ENCODE measurements at places on chromosomes 6 and 20.

DNA sequence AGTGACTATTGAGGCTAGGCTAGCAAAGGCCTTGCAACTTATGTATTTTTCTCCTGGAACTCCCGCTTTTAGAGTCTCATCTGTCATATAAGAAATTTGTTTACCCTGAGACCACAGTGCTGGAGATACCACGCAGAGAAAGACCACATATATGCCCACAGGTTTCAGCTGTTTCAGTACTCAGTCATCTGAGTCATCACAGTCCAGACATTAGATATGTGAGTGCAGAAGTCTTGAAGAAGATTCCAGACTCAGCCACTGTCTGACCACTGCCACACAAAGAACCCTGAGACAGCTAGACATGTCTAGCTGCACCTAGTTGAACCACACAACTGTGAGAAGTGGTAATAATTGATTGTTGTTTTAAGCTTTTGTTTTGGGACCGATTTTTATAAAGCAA lies 648.3 kb downstream of the EPM2A start:
- DNase-seq, result no peak

GRCh38 chr20:35796571-35796970 lies 24.8 kb downstream of the PHF20 start:
- no peak for DNase-seq

GRCh38 chr20:58656831-58657230 lies 5.7 kb downstream of the STX16 start:
- no peak for DNase-seq

GRCh38 chr6:20334334-20334733 lies 67.3 kb upstream of the E2F3 start:
- DNase-seq, result no peak

DNA sequence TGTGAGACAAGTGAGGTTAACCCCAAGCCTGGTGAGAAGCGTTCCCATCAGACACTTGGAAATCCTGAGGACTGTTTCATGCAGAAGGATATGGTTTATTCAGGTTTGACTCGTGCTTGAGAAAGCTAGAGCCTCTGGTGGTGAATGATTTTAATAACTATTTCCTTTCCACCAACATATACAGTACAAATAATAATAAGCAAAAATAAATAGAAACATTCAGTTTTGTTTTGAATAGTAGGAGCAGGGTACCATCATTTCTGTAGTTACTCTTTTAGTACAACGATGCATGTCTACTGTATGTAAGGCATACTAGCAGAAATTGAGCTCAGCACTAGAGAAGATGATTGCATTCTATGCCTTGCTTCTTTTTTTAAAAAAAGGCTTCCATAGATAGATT lies 33.5 kb downstream of the PLG start:
- no peak for DNase-seq

DNA sequence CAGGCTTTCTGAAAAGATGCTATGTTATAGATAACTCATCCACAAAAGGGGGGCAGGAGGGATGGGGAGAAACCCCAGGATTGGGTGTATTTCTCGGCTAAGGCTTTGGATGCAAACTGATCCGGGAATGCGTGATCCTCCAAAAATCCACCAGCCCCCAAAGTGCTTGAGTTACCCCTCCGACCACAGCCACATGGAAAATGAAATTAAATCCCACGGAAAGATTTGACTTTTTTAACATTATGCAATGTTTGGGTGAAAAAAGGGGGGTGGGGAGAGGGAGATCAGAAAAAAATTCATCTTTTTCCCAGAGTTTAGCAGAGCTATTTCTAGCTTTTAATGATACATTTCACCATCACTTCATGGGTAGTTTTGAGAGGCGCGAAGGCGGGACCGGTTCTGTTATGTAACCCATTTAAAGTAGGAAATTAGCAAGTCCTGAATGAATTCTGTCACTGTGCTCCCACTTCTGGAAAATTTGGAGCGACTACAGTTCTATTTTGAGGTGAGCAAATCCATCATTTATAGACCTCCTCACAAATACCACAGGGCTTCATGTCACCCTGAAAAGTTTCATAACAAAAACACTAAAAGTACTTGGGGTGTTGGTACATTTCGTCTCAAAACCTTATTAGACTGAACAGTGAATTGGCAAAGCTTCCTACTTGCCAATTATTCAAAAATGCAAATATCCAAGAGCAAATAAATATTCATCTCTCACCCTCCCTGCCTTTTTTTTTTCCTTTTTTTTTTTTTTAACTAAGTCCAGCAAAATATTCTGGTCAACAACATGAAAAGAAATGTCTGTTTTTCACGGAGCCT lies 51.9 kb upstream of the NFATC2 start:
- DNase-seq, result no peak

GRCh38 chr6:144335311-144335861 lies 50.3 kb downstream of the UTRN start:
- DNase-seq, result no peak

GRCh38 chr6:165167311-165167710 lies 142.1 kb downstream of the C6orf118 start:
- no peak for DNase-seq

GRCh38 chr20:38180781-38181180 lies 15.7 kb upstream of the TGM2 start:
- DNase-seq, result no peak

GRCh38 chr6:118709859-118710350 lies 58.5 kb upstream of the CEP85L start:
- DNase-seq, result peak; percentile 64

GRCh38 chr20:58374027-58374850 lies 14.8 kb upstream of the VAPB start:
- DNase-seq, result no peak

DNA sequence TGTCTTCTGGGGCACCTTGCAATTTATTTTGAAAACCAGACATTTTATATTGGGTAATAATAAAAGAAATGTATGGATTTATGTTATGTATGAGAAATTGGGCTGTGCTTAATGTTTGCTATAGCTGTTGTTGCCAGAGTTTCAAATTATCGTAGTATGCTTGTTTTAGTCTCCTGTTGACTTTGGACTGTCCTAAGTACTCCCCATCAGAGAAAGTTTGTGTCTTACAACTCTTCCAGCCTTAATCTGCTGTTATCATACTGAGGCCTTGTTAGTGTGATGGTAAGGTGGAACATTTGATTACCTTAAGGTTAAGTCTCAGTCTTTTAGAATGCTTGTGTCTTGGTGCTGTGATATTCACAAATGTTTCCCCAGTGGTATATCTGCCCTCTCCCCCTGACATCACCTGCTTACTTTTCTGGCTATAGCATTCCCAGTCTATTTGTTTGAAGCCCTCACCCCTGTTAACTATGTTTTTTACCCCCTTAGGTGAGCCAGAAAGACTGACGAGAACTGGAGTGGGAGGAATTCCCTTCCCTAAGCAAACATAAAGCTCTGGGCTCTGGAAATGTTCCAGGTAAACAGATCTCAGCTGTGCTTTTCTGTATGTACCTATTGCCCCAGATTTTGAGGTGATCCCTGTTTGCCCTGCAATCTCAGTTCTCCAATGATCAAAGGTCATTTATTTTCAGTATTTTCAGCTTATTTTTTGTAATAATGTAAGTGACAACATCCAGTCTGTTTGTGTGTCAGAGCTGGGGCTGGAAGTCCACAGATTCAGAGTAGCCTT lies 581.1 kb upstream of the CITED2 start:
- DNase-seq, result no peak

DNA sequence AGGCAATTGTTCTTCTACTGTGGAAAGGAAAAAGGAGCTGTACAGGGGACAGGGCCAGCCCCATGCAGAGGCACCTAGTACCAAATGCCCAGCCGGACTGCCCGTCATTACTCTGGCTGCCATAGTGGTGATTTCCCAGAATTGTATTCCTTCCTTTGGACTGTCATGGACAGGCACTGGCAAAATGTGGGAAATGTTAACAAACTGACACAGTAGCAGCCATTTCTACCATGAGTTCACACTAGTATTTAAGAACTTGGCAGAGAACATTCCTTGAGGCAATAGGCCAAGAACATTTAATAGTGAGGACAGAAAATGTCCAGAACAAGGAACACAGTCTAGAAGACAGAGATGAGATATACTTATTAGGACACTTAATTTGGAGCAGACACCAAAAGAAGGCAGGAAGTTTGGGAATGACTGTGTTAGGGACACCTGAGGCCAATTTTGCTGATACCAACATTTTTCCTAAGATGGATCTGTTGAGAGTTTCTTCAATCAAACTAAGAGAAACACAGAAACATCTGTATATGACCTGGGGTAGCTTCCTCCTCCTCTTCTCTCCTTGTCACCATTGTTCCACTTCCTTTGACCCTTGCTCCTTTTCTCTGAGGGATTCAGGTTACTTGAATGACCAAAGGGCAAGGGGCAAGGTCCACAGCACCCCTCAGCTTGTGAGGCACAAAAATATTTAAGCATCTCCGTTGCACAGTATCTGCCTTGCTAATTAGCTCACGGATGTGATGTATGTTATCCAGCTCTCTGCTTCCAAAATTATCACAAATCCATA lies 14.9 kb downstream of the ADTRP start:
- no peak for DNase-seq

- DNase-seq, result no peak
These were observed 71.6 kb upstream of the LGSN start for GRCh38 chr6:63391203-63391970.

- DNase-seq, result no peak
These were observed 36.9 kb downstream of the STK38 start for GRCh38 chr6:36510365-36510764.

GRCh38 chr6:4057036-4057435 lies 21.9 kb downstream of the FAM217A start:
- DNase-seq, result no peak

GRCh38 chr6:133456944-133457343 lies 215.8 kb downstream of the EYA4 start:
- no peak for DNase-seq

DNA sequence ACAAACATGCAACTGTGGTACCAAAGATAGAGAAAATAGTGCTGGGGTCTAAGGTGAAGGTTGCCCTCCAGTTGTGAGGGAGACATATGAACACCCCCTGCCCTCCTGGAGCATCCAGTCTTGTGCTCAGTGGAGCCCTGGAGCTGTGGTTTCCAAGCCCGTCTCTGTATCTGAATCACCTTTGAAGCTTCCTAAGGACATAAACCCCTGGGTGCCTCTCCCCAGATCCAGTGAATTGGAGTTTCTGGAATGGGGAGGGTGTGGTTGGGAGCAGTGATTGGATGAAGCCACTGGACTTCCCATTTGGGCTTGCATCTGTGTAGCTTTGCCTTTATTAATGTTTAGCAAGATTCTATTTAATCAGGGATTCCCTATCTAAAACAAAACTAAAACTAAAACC lies 22.4 kb upstream of the E2F3 start:
- DNase-seq, result no peak

- DNase-seq, result no peak
These were observed 117.5 kb upstream of the COL21A1 start for GRCh38 chr6:56364827-56365339.

GRCh38 chr6:7424967-7425807 lies 35.6 kb downstream of the RIOK1 start:
- no peak for DNase-seq

- no peak for DNase-seq
These were observed 12.3 kb upstream of the HMGN4 start for GRCh38 chr6:26525838-26526237.

- DNase-seq, result no peak
These were observed 74.0 kb downstream of the HAO1 start for GRCh38 chr20:7866285-7866684.

DNA sequence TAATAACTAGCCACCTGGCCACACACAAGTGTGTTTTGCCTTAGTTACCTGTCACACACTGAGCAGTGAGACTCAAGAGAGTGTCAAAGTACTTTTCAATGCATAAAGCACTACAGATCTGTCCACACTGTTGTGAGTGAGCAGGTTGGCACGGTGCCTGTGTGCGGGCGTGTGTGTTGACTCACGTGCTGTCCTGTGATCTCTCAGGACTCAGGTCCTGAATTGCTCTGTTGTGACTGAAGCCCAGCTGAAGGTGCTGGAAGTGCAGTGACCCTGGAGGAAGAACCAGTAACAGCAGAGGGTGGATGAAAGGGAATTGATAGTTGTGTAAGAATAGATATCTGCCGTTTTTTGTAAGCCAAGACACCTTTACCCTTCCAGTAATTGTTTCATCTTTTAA lies 18.3 kb downstream of the SLC16A10 start:
- no peak for DNase-seq

DNA sequence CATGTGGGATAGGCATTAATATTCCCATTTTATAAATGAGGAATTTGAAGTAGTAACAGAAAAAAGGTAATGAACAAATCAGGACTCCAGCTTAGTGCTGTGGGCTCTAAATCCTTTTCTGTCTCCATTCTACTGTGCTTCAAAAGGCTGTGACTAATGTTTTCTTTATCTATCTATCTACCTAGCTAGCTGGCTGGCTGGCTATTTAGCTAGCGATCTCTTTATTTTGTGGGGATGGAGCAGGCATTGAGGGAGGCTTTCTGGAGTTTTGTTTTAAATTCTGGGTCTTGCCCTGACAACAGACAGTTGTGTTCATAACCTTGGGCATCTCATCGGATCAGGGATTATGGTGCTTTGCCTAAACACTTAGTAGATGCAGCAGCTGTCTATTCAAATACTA lies 139.2 kb downstream of the SOX4 start:
- DNase-seq, result no peak

GRCh38 chr20:14878676-14879019 lies 541.2 kb upstream of the FLRT3 start:
- DNase-seq, result no peak

- DNase-seq, result no peak
These were observed 778 bp downstream of the PKIG start for GRCh38 chr20:44583157-44583556.

- no peak for DNase-seq
These were observed 17.1 kb upstream of the NTSR1 start for GRCh38 chr20:62691487-62691886.

DNA sequence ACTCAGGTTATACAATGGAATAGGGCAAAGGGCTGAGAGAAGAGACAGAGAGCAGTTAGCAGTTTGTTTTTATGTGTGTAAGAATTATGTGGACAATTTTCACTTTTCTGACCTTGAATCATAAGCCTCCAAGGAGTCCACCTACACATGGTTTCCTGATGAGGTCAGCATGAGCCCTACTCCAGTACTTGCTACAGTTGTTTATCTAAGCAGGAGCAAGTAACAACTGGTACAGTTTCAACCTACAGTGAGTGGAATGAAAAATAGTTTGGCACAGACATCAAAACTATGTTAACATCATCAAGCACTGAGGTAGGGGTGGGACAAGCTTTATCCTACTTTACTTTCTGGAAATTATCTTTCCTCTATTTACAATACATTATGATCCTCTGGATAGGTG lies 426.7 kb upstream of the ID4 start:
- no peak for DNase-seq

DNA sequence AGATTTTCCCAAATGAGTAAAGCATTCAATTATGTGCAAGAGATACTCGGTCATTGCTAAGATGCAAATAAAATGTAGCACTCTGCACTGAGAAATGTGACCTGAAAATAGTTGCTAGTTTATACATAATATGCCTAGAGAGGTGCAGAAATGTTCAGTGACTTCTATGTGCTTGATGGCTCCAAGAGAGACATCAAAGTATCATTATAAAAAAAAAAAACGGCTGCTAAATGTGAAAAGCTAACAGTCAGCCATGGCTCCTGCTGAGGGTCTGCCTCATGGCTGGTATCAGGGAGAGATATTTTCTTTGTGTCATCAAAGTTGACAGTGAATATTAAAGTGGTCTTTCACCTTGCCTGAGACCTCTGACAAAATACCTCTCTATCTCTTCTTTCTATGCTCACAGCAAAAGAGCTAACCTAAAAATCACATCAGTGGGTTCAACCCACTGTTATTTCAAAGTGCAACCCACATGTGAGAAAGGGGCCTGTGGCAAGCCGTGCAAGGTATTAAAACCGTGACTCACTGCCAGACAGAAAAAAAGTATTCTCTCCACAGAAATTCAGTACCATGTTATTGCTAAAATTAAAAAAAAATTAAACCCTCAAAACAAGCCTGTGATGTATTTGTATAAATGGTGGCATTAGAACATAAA lies 259.0 kb downstream of the HIVEP2 start:
- DNase-seq, result no peak

- DNase-seq, result no peak
These were observed 74.7 kb downstream of the FAM217A start for GRCh38 chr6:4004249-4004648.

All from activated effector memory CD4-positive, alpha-beta T cell treated with Interleukin-2 at 50 U/mL for 16 hours (primary cell).